Stimulated activated CD4-positive, alpha-beta T cell treated with anti-CD3 and anti-CD28 coated beads, Interleukin-1b, Interleukin-23, amount 100 ng/mL, for 1 hour (primary cell): ENCODE measurements at places on chromosomes 5 and 9.
A peak's percentile ranks its signal among the peaks of the same experiment; 100 is the strongest.

DNA sequence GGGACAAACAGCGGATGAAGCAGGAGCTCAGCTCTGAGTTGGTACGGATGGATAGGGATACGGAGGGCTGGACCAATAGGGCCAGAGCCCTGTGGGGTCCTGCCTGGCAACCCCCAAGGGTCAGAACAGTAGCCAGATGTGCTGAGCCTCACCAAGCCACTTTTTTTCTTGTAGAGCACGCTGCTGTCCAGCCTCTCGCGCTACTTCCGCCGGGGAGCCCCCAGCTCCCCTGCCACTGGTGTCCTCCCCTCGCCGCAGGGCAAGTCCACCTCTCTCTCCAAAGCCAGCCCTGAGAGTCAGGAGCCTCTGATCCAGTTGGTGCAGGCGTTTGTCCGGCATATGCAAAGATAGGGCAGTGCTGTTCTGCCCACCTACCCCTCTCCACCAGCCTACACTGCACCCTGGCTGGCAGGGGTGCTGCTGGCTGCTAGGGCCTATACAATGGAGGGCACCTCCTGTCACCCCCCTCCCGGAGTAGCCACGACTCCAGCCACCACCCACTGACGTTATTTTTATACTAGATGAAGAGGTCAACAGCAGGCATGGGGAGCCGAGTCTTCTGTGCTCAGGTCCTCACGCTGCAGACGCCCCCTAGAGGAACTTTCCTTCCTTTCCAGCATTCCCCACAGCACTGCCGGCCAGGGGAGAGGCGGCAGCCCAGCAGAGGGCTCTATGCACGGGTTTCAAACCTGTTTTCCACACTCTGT, 21.6 kb downstream of the SH3GLB2 start:
- DNase-seq, result no peak

GRCh38 chr9:87546704-87547103, 49.0 kb downstream of the DAPK1 start:
- no peak for DNase-seq

DNA sequence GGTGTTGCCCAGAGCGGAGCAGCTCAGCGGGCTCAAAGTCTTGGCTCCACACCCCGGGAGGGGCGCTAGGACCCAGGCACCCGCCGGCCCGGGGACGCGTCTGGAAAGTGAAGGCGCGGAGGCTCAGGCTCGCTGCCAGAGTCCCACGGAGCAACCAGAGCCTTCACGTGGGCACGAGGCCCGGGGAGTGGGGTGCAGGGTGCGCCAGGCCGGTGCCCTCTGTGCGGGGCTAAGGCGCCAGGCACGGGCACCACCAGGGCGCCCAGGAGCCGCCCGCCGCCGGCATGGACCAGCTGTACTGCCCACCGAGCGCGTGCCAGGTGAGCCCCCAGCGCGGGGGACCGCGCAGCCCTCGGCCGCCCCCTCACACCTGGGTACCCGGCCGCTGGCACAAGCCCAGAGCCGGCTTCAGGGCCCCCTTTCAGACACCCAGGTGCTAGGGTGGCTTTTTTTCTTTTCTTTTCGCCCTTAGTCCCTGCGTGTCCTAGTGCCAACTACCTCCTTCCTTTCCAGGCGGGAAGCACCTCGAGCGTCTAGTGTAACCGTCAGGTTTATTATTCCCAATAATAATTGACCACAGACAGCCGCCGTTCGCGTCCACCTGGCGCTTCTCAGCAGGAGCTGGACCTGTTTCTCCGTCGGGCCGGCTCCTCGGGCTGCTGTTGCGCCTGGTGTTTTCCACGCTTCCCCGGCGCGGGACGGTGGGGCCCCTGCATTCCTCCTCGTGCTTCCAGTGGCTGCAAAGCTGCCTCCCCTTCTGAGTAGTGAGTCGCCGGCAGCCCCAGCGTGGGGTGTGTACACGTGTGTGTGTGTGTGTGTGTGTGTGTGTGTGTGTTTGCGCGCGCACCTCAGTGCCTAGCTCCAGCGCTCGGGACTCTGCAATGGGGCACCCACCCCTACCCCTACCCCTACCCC, 30.1 kb upstream of the PDE8B start:
- DNase-seq, result no peak

DNA sequence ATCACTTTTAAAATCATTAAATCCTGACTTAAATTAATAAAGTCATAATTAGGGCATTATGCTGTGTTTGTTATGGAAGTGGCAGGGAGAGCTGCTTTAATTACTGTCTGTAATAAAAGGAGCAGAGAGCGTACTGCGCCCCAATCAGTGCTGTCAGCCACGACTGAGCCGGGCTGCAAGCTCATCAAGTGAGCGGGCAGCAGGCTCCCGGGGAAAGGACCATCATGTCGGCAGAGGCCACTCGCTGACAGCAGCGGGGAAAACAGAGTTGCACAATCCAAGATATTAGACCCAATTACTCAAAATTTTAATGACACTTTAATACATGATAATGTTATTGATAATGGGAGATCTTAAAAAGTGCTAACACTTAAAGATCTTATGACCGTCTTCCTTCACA, 181.6 kb downstream of the AP3B1 start:
- DNase-seq, result no peak

GRCh38 chr5:169197343-169197742, 103.6 kb downstream of the SLIT3 start:
- DNase-seq, result no peak

DNA sequence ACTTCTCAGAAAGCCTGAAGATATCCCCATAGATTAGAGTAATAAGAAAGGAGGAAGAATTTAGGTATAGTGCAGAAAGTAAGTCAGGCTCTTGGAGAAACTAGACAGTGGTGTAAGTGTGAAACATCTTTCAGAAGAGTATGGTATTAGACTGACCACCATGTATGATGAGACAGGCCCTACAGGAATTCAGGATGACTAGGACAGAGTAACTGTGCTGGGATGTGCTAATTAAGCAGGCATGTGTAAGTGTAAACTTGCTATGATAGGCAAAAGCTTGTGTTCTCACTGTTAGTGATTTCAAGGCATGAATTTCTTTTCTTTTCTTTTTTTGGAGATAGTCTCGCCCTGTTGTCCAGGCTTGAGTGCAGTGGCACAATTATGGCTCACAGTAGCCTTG, 70.8 kb downstream of the RAB24 start:
- DNase-seq, result no peak

DNA sequence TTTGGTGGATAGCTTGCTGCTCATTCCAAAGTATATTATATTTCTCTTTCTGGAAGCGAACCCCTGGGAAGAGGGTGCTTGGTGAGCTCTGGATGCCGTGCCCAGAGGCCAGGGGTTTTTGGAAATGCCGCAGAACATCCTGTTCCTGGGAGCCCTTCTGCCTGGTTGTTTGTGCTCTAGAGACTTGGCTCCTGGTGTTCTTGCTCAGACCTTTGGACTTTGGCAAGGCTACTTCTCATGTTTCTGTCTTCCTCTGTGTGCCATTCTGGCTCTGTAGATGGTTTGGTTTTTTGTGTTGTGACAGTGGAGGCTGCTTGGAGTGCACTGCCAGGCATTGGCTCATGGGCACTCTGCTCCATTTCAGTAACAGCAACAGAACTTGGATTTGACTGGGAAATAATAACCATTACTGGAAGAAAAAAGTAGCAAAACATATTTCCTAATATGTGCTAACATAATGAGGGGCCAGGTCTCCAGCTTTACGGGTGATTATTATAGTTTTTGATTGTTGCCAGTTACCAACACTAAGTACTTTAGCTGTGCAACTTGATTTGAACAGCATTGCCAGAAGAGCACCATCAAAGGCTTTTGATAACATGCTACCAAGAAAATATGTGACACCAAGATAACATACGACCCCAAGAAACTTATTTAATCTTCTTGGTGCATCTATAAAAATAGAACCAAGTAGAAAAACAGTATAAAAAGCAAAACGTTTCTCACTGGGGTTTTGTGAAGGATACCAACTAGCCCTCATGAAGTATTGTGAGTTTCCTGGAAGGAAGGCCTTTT, 94.2 kb downstream of the PCSK1 start:
- no peak for DNase-seq

GRCh38 chr5:38119836-38120235, 138.5 kb upstream of the EGFLAM start:
- no peak for DNase-seq

DNA sequence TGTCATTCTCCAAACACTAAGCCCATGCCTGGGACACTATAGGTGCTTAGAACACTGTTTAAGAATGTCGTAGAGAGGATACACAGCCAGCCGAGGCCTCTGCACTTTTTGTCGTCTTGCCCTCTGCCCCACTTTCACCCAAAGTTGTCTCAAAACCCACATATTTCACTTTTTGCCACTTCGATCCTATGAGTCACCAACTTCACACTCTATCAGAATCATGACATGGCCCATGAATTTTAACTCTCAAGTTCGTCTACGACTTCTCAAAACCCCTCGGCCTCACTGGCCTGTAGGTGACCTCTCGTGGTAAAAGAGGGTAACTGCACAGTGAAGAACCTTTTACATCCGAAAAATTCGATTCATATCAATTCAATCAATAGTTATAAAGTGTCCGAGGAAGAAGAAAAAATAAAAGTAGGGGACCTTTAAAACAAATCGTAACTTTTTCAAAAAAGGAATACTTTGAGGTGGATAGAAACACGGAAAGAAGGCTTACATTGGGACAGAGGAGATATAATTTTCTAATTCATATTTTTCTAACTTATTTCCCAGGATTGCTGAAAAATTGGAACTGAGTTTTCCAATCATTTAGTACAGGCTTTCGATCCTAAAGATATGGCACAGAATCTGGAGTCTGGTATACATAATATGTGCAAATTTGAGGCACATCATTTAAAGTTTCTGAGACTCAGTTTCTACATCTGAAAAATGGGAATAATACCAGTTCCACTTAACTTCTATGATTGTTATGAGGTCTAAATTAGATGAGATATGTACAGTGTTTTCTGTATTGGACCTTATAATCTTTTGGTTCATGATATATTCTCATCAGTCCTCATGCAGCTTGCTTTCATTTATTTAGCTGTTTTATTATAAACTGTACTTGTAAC, 122.6 kb downstream of the APBA1 start:
- DNase-seq, result no peak

DNA sequence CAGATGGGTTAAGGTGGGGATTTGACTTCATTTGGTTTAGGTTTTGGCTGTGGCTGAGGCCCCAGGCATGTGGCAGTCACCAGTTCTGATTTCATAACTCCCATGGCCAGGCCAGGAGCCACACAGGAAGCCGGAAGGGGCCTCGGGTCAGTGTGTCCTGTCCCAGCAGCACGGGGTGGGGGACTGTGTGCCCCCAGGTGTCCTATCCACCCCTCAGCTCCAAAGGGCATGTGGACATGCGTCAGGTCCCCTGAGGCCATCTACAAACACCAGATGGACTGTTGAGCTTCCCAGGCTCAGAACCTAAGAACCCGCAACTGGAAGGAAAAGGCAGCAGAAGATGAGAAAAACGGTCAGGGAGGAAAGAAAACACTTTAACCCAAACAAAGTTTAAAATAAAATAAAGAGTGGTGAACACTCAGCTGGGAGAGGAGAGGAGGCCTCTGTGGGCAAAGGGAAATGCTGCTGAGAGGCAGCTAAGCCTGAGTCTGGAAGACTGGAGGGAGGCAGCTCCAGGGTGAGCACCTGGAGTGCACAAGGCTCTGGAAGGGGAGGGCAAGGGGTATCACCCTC, 260.8 kb downstream of the AUH start:
- DNase-seq, result no peak

- DNase-seq, result no peak
Measured at GRCh38 chr9:21761309-21761901, 41.0 kb upstream of the MTAP start.

DNA sequence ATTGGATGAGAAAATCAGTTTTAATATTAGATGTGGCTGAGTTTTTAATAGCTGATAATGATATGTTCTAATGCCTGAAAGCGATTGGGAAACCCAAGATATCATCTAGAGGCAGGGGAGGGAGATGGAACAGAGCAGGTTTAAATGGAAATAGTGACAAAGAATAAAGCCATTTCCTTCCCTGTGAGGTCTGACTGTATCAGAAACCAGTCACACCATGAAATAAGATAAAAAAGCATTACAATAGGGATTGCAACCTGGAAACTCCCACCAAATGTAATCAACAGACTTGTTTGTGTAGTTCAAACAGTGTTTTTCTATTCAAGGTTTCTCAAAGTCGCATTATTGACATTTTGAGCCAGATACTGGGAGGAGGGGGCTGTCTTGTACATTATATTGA, 110.1 kb upstream of the SMIM23 start:
- DNase-seq, result no peak

DNA sequence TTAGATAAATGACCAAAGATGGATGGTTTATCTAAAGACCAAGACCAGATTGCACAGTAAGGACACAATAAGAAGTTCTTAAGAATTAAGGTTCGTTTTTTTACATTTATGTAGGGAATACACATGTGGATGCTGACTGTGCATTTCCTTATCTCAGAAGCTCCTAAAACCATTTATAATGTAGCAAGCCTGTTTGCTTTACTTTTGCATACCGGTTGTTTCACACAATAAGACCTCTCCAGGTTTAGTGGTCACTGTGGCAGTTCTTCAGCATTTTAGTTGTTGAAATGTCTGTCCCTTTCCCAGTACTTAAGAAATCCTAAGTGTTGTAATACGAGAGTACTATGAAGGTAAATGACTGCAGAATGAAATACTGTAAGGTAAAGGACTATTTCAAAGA, 43.6 kb downstream of the BASP1 start:
- DNase-seq, result no peak

- no peak for DNase-seq
Measured at GRCh38 chr9:95156074-95156473, 161.4 kb downstream of the FANCC start.

GRCh38 chr5:10760096-10760920, 726 bp downstream of the DAP start:
- DNase-seq, result peak; percentile 6

GRCh38 chr5:109756543-109757185, 66.9 kb downstream of the MAN2A1 start:
- DNase-seq, result no peak

- DNase-seq, result no peak
Measured at GRCh38 chr5:143155455-143155854, 248.0 kb downstream of the NR3C1 start.

DNA sequence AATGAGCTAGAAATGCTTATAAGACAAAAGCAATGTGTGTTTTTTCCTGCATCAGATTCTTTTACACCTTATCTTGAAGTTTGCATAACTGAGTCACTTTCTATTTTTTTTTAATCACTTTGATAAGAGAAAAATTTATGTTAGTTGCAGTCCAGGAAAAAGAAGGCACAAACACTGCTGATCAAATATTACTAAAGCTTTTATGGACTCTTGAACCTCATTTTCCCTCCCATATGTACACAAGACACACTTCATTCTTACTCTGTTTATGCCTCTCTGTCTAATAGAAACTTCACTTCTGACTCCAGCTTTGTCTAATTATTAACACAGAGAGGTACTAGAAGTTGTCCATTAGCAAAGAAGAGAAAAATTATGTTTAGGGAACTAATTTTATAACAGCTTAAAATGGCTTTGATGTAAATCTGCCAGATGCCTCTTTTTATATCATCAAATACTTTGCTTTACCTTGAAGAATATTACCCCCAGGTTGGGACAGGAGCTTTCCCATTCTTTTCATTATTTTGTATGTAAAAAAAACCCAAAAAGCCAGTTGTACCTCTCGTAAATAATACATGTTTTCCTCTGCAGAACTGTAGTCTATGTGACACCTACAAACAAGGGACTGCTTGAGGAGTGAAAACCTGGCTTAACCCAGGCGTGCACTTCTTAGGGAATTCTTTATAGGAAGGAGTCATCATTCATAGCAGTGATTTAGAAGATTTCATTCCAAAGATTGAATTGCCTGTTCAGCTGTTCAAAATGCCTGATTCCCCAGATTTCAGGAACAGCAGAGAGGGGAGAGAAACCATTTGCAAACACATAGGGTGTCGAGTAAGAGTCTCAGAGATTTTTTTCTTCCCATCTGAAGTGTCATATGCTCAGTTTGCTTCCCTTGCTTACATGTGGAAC, 72.6 kb downstream of the DAPK1 start:
- DNase-seq, result no peak

GRCh38 chr5:154568589-154568988, 90.6 kb upstream of the HAND1 start:
- no peak for DNase-seq
